GM19239 (cell line): ENCODE measurements at places on chromosomes 4 and X.

DNA sequence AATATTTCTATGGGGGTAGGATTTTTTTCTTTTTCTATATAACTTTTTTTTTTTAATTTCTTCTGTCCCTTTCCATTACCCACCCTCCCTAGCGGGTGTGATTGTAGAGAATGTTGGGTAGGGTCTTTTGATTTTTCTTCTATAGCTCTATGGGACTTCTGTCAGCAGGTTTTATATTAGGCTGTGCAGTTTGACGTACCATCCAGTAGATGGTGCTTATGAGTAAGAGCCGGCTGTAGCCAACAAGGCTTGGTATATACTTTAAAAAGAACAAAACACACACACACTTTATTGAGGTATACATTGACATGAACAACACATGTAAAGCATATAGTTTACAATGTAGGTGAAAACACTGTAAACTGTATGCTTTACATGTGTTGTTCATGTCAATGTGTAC lies 247.9 kb upstream of the POF1B start:
- DNase-seq: no peak

- DNase-seq: no peak
Measured at GRCh38 chrX:97260679-97261078, 377.0 kb downstream of the RPA4 start.

DNA sequence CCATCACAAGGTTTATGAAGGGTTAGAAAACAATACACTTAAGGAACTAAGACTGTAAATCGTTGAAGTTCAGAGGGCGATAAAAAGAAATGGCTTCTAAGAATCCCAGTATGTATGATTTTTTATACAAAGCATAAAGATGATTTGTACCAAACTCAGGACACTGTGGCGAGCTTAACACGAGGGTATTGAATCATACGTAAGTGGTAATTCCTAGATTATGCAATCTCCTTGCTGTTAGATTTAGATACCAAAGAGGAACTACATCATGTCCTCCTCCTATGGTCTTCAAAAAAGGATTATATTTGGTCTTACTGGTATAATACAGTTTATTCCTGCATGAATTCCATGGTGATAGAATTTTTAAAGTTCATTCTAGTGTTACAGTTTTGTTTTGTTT lies 23.9 kb downstream of the NFKB1 start:
- no peak for DNase-seq

DNA sequence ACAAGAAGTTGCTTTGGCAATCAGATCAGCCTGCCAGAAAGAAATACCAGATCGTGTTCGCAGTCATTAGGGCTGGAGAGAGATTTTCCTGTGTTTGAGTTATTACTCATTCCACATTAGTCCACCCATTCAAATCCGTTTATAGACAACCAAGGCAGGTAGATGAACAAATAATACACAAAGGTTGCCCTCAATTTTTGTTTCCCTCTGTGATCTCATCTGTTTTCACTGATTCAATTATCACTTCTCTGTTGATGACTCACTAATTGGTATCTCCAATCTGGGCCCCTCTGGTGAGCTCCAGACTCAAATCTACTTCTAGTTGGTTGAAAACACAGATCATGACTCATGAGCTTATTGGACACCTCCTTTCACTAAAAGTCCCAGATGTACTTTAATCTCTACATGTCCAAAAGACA lies 54.5 kb downstream of the CHM start:
- no peak for DNase-seq

DNA sequence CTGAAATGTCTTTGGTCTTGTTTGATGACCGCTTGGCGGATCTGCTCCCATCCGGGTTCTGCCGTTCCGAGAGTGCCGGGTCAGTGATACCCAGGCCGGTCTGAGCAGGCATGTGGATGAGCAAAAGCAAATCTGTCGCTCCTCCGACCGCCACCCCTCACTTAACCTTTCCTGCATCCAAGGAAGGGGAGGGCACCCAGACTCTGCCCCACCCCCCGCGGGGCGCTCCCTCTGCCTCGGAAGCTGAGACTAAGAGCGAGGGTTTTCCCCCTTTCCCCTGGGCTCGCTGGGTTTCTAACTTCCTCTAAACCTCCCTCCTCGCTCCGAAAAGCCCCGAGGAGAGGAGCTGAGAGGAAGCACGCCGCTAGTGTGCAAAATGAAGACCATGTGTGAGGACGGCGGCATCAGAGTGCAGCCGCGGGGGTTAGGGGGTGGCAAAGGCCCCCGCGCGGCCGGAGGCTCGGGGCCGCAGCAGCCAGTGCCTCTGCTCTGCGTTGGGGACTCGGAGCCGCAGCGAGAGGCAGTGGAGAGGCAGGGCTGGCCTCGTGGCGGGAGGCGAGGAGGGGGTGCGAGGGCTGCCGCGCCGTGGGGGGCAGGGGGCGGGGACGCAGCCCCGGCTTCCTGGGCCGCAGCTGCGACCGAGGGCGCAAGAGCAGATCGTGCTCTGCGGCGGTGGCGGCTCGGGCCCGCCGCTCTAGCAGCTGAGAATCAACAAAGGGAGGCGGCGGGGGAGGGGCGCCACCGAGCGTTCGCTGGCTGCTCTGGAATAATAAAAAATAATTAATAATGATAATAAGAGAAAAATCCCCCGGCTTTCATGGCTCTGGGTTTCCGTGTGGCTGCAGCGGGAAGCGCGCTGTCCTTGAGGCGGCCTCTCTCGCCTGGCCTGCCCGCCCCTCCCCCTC lies 55.8 kb upstream of the BCOR start:
- peak; percentile 71 for DNase-seq

GRCh38 chrX:136829413-136829812 lies 48.7 kb upstream of the ARHGEF6 start:
- no peak for DNase-seq

DNA sequence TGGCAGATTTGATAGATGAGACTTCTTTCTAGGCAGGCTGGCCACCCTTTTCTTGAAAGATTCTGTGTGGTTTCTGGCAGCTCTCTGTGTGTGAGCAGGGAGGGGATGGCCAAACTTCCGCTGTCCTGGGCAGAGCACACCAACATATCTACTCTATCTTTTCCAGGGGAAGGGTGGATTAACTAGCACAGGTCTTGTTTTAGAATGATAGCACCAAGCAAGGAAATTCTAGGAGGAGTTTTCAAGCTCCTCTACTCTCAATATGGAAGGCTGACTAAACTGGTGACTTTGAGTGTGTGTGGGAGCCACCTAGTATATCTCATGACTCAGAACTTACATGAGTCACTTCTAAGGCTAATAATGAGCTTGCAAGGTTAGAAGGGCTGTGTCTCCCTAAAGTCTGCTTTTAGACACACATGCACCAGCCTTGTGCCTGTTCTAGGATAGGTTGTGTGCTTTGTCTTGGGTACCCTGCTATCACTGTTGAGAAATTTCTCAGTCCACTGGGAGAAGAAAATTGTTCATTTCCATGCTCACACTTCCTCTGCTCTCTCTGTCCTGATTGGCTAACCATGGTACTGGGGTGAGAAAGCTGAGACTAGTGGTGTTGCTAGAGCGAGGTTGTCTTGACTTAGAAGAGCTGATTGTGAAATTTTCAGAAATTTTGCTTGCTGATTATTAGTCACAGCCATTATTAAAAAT lies 72.9 kb downstream of the YIPF6 start:
- no peak for DNase-seq

GRCh38 chrX:153685751-153686696 lies 1.7 kb upstream of the SLC6A8 start:
- no peak for DNase-seq

DNA sequence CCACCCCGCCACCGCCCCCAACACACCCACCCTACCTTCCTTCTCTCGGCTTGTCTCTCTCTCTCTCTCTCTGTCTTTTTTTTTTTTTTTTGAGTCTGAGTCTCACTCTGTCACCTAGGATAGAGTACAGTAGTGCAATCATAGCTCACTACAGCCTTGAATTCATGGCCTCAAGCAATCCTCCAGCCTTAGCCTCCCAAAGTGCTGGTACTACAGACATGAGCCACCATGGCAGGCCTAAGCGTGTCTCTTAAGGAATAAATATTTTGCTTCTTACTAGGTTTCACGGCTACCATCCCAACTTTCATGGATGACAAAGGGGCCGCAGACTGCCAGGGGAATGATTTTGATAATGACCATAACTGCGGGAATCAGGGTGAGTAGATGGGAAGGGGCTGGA lies 55.8 kb downstream of the SSX7 start:
- DNase-seq: no peak

DNA sequence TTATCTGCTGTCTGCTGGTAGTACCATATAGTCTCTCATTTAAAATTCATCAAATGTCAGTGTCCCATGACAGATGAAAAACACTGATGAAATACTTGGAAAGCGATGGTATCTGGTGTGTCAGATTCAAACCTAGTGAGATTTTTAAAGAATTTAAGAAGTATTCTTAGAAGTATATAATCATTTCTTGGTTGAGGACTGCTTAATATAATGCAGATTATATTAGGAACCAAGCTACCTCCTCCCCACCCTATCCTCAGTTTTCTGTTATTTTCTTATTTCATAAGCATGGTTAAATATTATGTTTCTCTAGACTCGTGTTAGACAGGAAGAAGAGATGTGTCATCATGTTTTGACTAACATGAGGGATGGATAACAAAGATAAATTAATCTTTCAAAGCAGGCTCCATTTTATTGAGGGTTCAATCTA lies 118.5 kb downstream of the GLUD2 start:
- no peak for DNase-seq

GRCh38 chr4:83237591-83237990 lies 47.0 kb downstream of the COQ2 start:
- DNase-seq: no peak

- no peak for DNase-seq
Measured at GRCh38 chrX:120302434-120302833, 8.8 kb downstream of the TMEM255A start.

DNA sequence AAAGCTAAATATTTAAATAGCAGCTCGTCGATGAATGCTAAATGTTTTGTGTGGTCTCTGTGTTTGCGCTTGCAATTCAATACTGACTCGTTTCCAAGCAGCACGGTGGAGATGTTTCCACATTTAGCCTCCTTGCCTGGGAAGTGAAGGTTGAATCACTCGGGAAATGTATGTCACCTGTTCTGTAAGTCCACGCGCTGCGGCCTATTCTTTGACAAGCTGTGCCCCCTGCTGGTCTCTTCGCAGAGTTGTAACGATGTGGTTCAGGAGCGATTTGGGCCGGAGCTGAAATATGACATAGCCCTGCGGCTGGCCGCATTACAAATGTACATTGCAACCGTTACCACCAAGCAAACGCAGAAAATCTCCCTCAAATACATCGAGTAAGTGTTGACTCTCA lies 89.6 kb upstream of the PRPS2 start:
- DNase-seq: peak; percentile 9

- DNase-seq: no peak
Measured at GRCh38 chr4:30863021-30863420, 142.9 kb downstream of the PCDH7 start.

DNA sequence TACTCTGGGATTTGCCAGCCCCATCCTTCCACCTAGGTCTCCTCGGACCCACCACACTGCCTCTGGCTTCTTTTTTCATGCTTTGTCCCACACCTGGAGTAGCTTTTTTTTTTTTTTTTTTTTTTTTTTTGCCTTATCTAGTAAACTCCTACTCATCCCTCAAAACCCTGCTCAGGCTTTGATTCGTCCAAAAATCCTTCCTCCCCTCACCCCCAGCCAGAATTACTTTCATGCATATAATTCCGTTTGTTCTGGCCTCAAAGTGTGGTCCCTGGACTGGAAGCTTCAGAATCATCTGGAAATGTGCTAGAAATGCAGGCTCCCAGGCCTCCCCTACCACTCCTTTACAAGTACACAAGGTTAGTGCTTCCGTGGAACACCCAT lies 320.1 kb downstream of the PTTG2 start:
- DNase-seq: no peak

DNA sequence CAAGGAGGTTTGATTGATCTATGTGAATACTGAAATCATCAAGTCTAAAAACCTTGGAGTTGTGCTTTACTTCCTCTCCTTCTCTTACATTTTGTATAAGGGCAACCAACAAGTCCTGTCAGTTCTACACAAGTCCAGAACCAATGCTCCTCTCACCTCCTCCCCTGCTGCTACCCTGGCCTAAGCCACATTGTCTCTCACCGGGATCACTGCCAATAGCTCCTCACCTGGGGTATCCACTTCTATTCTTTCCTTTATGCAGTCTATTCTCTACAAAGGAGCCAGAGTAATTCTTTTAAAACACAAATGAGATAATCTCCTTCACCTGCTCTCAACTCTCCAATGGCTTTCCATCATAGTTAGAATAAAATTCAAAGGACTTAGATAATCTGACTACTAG lies 13.3 kb upstream of the ARHGEF6 start:
- DNase-seq: no peak

DNA sequence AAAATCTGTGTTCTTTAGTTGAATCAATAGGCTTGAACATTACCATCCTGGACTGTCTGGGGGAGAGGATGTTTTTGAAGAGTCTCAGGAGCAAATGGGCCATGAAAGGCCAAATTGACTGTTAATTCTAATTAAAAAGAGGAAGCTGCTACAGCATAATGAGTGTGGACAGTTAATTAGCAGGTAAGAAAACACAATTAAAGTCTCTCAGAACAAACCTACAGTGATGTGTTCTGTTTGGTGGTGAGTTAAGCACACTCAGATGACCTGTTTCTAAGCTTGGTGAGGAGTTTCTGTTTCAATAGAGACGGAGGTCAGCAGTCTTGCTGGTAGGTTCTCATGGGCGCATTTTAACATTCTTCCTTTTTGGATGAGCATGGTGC lies 68.1 kb downstream of the DRD5 start:
- no peak for DNase-seq

DNA sequence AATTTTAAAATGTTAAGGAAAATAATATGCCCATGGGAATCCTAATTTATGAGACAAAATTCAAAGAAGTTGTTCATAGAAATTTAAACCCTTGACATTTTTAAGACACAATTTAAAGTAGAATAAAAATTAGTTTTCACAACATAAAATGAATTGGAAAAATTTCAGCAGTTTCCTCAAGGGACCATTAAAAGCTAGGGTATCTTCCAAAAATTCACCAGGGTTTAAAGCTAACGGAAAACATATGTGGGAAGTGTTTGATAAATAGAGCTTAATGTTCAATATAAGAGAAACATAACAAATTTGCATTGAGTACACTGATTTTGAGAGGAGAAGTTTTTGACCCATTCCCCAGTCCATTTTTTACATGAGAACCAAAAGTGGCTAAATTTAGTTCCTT lies 228.9 kb upstream of the TTC29 start:
- no peak for DNase-seq

DNA sequence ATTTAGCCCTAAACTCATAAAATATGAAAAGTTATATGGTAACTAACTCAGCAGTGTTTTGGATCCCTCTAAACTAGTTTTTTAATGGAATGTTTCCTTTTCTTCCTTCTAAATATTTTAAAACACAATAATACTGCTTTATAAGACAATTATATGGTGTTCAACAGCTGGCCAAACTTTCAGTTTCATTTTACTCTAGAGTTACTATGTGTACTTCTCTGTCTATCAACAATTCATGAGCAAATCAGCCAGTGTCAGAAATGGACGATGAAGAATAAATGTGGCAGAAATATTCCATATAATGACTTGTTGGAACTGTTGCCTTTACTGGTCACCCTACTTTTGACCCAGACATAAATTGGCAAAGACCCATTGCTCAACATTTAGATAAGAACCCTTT lies 64.8 kb upstream of the CXXC4 start:
- no peak for DNase-seq

DNA sequence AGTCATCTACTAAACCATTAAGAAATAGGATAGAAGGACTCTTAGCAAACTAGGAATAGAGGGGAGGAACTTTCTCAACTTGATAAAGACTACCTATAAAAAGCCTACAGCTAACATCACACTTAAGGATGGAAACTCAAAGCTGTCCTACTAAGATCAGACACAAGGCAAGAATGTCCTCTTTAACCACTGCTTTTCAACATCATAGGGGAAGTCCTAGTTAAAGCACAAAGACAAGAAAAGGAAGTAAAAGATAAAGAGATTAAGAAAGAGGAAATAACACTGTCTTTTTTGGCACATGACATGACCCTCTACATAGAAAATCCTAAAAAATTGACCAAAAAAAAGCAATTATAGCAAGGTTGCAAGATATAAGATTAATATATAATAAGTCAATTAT lies 136.6 kb downstream of the FBXW7 start:
- DNase-seq: no peak
